Choroid plexus epithelial cell (primary cell): ENCODE measurements at places on chromosomes 7 and 10.

- peak; percentile 76 for DNase-seq
These were observed 35.8 kb downstream of the GPER1 start for GRCh38 chr7:1123715-1124114.

DNA sequence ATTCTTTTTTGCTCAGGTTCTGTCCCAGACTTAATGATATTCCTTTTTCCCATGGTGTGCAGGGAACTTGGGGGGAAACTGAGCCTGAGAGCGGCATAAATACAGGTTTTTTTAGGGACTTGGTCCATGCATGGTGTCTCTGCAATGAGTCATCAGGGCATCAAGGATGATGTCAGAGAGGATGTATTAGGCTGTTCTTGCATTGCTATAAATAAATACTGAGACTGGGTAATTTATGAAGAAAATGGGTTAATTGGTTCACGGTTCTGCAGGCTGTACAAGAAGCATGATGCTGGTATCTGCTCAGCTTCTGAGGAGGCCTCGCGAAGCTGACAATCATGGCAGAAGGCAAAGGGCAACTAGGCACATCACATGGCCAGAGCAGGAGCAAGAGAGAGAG lies 185.4 kb downstream of the RAB11FIP2 start:
- DNase-seq, result no peak

GRCh38 chr7:23055582-23056178 lies 41.8 kb upstream of the HYCC1 start:
- peak; percentile 87 for DNase-seq

DNA sequence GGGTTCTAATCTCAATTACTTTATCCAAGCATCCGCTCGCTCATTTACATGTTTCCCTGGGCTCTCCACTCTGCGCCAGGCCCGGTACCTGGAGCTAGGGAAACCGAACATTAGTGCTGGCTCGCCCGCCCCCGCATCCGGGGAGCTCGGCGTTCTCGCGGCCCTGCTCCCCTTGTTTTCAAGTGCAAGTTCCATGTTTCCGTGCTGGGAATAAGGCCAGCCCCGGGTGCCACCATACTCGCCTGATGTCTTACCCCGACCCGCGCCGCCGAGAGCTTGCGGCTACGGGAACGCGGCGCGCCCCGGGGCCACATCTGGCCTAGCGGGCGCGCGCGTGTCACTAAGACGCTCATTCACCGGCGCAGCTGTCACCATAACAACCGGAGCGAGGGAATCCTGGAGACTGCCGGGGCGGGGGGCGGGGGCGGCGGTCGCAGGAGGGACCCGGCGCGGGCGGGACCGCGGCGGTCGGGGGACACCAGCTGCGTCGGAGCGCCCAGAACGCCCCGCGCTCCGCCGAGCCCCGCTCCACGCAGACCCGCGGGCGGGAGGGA lies at the start of gene NEURL1:
Gene NEURL1 (plus strand): TSS at position 344 of the 554 bp plus-strand sequence. CDS start 683 bp downstream, outside the sequence.
- no peak for DNase-seq

DNA sequence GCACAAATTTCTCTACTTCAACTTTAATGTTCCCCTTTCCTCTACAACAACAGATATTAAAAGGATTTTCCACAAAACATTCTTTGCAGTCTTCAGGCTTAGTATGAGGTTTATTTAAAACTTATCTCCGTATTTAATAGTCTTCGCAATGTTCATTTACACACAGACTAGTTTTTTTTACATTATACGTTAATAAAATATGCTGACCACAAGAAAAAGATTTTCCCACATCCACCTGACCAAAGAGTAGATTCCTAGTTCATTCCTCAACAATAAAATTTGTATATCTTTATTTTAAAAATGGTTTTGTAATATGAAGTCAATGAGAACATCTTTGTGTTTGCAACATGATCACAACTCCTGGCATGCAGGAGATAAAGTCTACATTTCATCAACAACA lies 42.4 kb downstream of the POT1 start:
- no peak for DNase-seq

DNA sequence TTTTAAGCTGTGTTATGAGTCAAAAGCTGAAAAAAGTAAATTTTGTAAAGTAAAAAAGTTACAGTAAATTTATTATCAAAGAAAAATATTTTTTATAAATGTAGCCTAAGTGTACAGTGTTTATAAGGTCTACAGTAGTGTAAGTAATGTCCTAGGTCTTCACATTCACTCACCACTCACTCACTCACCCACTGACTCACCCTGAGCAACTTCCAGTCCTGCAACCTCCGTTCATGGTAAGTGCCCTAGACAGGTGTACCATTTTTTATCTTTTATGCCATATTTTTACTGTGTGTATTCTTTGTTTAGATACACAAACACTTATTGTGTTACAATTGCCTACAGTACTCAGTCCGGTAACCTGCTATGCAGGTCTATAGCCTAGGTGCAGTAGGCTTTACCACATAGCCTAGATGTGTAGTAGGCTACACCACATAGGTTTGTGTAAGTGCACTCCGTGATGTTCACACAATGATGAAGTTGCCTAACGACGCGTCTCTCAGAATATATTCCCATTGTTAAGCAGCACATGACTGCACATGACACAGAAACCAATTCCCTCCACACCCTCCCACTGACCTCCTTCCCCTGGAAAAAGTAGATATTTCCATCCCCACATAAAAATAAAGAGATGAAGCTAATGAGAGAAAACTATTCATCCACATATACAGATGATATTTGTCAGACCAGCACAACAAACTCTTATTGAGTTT lies 44.8 kb upstream of the FGL2 start:
- no peak for DNase-seq

GRCh38 chr7:33692956-33693355 lies 212.4 kb upstream of the BMPER start:
- DNase-seq, result peak; percentile 39
